ENCODE measurements at places on chromosomes 4 and X.

DNA sequence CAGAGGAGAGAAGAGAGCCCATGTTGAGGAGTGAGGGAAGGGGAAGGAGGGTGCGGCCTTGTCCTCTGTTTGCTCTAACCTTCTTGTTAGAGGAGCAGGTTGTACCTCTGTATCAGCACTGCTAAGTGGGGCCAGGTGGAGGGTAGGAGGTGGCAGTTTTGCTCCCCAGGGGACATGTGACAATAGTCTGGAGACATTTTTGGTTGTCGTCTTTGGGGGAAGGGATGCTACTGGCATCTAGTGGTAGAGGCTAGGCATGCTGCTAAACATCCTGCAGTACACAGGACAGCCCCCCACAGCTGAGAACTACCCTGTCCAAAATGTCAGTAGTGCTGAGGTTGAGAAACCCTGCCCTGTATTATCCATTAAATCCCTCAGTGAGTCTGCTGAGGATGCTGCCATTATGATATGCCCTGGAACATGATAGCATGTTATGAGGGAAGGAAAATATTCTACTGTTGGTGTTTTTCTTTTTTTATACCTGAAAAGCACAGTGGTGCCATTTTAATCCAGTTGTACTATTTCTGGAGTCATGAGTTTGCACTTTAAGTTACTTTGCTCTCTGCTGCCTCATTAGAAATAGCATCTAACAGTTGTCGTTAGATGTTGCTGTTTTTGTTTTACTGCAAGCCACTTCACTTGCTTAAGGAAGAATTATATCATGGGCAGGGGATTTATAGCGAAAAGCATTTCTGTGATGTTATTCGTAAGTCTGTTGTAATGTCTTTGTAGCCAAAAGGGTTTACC lies 90.6 kb downstream of the LRP2BP start:
- peak; percentile 54 for DNase-seq

DNA sequence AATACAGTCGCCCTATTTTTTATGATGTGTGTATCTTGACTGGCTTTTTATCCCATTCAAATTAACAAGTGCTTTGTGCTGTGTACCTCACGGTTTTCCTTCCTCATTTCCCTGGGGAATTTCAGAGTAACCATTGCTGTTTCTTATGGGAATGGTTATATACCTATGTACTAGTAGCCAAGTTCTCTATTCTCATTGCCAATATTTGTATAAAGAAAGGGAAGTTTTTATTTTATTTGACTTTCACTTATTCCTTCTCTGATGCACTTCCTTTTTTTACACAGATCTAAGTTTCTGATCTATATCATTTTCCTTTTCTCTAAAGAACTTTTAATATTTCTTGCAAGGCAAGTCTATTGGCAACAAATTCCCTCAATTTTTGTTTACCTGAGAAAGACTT lies 181.3 kb downstream of the SOWAHB start:
- DNase-seq = no peak

DNA sequence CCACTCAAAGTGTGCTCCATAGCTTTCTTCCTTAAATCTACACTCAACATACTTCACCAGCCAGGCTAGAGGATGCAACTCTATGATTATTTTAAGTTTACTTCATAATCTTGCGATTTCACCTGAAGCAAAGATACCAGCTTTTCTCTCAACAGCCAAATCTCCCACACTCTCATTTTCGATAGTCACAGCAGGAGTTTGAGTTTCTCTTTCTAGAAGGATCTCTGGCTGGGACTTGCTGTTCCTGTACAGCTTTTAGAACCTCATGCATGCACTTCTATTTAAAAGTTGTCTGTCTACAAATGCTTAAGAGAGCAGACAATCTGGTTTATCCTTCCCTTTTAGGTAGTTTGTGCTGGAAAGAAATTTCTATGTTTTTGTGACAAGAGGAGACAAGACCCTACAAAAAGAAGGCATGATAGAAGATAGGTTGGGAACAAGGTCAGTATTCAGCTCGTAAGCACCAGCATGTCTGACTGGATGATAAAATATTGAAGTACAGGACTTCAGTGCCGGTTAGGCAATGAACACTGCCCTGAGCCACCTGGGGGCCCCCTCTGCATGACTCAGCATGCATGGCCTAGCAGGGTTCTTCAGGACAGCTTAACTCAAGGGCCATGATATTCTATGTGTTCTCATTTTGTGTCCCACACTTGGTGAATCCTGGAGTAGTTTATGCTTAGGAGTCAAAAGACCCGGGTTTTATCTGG lies 65.6 kb downstream of the ATXN3L start:
- peak; percentile 54 for DNase-seq

GRCh38 chr4:112514647-112515197 lies 1.3 kb downstream of the NEUROG2 start:
- no peak for DNase-seq

DNA sequence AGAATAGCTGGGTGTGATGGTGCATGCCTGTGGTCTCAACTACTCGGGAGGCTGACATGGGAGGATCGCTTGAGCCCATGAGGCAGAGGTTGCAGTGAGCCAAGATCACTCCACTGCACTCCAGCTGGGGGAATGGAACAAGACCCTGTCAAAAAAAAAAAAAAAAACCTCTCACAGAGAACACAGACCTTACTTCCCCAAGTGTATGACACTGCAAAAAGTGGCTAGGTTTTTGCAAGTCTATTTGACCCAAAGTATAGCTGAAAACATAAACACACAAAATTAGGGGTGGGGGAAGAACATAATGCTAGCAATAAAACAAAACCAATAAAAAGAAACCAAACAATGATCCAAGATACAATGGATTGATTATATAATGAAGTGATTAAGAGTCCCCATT lies 6.7 kb downstream of the LAMP2 start:
- no peak for DNase-seq

DNA sequence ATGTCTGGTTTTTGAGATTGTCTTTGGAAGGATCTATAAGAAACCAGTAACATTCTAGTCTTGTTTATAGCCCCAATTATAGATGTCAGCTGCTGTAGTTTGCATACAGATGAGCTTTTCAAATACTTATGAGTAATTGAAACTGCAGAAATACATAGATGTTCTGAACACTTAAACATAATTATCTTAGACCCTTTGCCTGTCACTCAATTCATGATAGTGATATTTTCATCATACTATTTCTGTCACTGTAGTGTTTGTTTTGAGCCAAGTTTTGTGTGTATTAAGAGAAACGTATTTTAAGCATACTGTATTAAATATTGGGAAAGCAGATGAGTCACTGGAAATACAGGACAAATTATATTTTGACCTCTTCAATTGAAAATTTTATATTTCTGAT lies 69.8 kb upstream of the SMARCA5 start:
- no peak for DNase-seq

GRCh38 chr4:160825644-160826338 lies 1338.0 kb downstream of the FSTL5 start:
- no peak for DNase-seq

DNA sequence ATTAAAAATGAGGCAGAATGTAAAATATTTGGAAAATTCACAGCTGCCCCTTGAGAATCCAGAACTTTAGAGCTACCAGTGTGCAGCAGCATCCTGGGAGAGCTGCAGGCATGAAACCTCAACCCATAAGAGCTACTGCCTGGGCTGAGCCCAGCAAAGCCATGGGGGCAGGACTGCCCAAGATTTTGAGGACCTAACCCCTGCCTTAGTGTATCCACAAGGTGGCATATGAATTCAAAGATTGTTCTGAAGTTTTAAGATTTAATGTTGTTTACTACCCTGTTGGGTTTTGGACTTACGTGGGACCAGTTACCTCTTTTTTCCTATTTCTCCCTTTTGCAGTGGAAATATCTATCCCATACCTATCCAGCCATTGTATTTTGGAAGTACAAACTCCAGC lies 26.4 kb downstream of the CASP6 start:
- DNase-seq = no peak

- no peak for DNase-seq
Observed at GRCh38 chr4:176334066-176334465, 14.3 kb downstream of the SPCS3 start.

All from T47D (cell line).